ENCODE measurements at places on chromosomes 2 and 18.

GRCh38 chr2:23828986-23829385, 97.9 kb downstream of the ATAD2B start:
- no peak for DNase-seq

DNA sequence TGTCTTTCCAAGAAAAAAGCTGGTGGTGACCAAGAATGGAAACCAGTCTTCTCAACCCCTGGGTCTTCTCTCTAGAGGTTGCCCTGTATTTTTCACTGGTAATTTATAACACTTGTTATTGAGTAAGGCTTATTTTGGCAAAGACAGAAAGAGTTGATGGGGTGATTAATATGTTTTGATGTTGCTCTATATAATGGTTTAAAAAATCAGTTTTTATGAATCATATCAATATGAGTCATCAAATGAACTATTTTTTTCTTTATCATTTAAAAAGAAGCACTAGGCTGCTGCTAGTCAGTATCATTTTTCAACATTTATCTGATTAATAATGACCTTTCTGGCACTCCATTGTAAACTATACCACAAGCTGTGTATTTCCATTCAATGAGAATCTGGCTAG, 1142.2 kb downstream of the LRP1B start:
- DNase-seq: no peak

- DNase-seq: no peak
These were observed 17.1 kb upstream of the CNDP1 start for GRCh38 chr18:74517236-74517630.

- DNase-seq: no peak
These were observed 89.1 kb upstream of the ITGB6 start for GRCh38 chr2:160289126-160289525.

DNA sequence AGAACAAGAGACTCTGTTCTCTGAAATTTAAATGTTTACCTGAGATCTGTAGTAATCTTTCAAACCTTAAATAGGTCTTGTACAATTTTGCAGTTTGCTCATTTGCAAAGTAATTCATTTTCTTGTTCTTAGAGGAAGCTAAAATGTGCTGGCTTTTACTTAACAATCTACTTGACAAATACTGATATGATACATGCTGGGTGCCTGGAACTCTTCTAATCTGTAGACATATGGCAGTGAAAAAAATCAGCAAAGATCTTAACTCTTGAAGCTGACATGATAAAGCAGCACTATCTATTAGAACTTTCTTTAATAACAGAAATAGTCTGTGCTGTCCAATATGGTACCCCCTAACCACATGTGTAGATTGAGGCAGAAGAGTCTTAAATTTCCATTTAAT, 1352.8 kb upstream of the SLC39A10 start:
- no peak for DNase-seq

GRCh38 chr2:134411279-134411827, 157.5 kb downstream of the MGAT5 start:
- DNase-seq: no peak

DNA sequence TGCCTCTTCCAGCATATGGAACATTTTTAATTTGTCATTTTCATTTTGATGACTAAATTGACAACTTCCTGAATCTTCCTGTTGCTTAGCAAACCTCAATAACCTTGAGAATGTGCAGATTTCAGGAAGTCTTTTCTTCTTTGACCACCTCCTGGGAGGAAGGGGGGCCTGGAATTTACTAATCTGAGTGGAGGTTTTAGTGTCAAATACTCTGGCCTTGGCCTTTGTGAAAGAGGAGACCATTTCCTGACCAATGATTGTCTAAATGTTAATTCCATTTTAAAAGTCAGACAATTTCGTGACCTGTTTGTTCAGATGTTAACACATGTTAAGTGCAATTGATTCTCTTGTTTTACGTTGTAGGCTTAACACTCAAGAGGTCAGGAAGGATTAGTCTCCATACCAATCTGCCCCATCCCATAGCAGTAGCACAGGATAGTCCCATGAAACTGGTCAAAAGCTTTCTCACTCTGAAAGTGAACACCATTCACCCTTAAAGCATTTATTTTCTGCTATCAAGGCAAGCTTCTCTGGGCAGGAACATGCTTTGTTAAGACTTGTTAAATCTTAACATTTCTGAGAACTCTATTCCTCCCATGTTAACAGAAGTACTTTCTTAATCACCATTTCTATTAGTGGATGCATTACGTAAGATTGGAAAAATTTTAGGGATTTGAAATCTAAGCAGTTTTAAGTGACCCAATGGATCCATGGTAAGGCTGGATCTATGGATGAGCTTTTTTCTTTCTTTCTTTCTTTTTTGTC, 219.6 kb downstream of the RND3 start:
- DNase-seq: no peak

DNA sequence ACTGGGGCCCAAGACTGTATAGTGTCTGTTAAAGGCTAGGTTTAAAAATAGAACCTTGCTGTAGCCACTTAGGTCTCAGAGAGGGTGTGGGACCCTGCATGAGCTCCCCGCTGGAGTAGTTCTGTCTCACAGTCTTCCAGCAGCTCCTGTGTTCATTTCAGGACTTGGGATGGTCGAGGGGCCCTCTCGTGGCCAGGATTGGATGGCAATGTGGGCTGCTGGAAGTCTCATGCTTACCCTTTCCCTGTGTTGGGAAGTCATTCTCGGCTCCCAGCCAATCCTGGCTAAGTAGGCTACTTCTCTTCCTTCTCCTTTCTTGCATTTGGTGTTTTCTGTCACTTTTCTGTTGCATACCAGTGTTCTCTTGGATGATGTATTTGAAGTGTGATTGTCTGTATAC, 284.0 kb upstream of the GCFC2 start:
- DNase-seq: no peak
